Fibroblast of skin of left biceps (primary cell): ENCODE measurements at places on chromosomes 6 and 20.

GRCh38 chr6:168138436-168138835, 59.4 kb upstream of the FRMD1 start:
- no peak for DNase-seq

DNA sequence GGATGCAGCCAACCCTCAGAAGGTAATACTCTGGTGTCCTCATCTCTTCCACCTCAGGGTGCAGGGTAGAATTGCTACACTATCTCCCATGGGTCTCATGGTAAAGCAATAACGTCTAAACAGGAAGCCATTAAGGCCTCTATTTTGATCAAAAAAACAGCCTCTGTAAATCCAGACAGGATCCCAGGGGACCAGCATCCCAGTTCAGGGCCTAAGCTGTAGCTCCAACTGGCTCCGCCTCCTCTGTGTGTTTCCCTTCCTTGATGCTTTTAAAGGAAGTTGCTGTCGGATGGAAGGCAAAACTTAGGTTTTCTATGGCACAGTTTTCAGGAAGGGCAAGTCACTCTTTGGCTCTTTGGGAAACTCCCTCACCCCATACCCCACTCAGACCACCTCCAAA, 222.0 kb downstream of the MAFB start:
- DNase-seq: no peak

GRCh38 chr20:39849664-39850063, 839.4 kb downstream of the MAFB start:
- DNase-seq: peak; percentile 83

DNA sequence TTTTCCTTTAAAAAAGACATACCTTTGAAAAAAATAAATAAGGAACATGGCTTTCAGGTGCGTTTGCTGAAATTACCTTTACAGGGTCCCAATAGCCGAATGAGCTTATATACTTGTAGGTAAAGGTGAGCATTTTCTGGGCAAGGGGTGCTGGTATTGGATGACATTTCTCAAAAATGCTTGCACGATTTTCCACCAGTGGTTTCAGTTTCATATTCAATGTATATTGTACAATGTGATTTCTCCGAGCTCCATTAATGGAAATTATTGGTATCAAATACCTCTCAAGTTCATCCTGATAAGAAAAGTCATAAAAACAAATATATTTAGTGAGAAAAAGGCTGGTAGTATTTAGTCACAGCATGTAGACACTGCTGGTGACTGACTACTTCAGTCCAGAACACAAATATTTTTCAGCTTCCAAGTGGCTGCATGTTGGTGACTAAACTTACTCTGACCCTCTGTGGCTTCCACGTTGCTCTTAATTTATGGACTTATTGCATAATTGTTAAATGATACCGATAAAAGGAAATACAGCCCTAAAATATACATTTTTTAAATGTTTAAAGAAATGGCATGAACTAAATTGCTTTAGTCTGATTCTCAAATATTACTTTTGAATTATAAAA, 32.9 kb upstream of the ZBTB24 start:
- DNase-seq: no peak

- no peak for DNase-seq
Observed at GRCh38 chr6:94362061-94362864, 942.9 kb upstream of the EPHA7 start.

DNA sequence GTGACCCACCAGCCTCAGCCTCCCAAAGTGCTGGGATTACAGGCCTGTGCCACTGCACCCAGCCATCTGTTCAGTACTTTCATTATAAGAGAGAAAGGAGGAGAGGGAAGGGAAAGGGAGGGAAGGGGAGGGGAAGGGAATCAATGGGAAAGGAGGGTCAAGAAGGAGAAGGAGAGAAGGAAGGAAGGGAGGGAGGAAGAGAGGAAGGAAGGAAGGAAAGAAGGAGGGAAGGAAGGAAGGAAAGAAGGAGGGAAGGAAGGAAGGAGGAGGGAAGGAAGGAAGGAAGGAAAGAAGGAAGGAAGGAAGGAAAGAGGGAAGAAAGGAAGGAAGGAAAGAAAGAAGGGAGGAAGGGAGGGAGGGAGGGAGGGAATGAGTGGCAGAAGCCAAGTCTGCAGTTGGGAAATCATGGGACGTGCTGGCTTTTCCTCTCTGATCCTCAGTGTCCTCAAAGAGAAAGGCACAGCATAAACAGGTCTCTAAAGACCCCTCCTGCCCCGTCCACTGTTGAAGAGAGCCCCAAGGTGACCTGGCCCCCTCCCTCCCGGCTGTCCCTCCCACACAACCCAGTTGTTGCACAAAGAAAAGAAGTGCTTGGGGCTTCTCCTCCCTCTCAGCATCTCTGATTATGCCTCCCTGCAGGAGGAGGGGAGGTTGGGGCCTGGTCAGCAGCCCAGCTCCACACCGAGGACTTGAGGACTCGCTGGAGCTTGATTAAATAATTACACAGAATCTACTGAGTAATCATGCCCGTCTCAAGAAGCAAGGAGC, 69.1 kb upstream of the TOP1 start:
- DNase-seq: no peak

- no peak for DNase-seq
Observed at GRCh38 chr20:22288156-22288555, 296.2 kb downstream of the FOXA2 start.

DNA sequence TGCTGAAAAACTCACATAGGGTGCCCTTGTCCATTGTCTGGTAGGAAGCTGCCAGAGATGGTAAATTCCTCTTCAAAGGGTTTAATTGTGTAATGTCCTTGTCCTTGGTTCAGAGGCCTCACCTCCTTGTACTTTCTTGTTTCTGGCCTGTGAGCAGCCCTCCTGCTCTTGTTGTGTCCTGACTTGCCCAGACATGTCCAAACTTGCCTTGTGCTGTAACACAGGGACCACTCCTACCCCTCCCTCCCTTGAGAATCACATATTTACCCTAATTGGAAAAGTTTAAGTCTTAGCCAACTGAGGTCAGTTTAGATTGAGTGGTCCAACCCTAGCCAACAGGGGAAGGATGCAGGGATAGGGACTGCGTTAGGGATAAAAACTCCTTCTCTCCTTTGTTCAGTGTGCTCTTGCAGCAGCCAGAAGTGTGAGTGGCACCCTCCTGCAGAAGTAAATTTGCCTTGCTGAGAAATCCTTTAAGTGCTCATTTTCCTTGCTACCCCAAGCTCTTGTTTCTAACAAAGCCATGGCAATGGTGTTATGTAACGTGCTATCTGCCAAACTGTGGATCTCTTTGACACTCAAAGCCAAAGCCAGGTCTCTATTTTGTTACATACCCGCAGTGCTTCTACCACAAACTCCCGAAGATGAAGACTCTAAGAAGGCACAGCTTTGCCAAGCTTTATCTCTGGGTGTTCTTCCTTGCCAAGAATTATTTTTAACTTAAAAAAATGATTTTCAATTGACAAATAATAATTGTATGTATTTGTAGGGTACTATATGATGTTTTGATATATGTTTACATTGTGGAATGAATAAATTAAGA, 414.5 kb downstream of the ESR1 start:
- DNase-seq: no peak

DNA sequence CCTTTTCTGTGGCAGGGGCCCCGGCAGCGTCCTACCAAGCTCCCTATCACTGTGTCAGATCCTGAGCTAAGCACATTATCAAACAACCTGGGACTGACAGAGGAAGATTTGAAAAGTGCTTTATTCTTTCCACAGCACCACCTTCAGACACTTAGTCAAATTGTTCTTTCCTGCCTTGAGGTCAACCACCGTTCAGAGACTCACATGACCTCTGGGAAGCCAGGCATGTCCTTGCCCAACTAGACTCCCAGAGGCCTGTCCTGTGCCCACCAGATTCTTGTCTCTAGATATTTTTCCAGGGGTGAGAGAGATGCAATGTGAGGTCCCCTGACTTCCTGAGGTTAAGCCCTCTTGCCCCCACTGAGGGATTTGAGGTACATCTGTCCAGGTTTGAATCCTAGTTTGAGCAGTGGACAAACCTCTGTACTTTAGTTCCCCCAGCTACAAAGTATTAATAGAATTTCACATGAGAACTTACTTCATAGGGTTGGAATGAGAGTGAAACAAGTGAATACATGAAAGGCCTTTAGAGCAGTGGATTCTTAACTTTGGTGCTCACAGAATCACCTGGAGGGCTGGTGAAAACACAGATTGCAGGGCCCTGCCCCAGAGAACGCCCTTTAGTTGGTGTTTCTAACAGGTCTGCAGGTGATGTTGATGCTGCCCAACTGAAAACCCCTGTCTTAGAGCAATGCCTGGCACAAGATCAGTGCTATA, 179.8 kb downstream of the CLIC5 start:
- no peak for DNase-seq

DNA sequence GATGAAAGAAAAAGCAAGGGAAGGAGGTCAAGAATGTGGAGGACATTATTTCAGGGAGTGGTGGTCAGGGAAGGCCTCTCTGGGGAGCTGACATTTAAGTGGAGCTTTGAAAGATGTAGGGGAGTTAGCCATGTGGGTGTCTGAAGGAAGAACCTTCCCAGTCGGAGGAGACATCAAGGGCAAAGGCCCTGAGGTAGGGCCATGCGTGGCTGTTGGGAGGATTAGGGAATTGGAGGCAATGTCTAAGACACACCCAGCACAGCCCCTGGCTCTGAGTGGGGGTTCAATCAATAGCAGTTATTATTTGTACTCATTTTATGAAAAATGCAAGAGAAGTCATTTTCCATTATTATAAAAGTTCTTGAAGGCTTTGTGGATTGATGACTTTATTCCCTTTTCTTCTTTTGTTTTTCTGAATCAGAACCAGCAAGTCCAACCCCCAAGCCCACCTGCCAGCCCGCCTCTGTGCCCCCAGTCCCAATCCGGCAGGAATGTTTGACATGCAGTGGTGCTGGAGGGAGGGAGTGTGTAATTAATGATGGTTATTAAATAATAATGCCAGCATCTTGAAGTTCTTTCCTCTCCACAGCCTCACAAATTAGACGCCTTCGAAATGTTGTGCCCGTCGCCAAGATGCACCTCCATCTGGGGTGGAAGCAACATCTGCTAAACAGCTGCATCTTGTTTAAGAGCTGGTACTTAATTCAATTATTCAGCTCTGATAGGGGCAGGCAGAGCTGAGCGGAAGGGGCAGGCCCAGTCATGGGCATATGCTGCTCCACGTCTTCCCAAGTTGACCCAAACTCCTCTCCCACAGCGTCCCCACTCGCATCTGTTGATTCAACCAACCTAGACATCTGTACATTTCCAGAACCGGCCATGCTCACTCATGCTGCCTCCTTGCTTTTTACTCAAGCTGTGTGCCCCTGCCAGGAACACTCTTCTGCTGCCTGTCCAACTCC, 81.3 kb upstream of the SIRPA start:
- no peak for DNase-seq

DNA sequence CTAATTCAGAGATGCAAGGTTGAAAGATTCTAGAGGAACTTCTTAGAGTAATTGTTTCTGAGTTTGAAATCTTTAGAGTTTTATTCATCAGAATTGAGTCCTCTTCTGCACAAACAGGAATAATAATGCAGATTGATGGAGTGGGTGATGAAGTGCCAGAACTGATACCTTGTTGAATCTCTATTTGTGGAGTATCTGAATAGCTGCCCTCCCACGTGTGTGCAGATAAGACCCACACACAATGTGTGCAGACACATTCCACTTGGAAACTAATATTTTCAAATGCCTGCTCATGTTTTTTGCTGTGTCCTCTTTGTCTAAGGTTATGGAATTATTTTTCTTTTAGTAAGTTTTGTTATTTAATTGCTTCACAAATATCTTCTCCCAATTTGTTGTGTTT, 1167.8 kb upstream of the MAP3K7 start:
- DNase-seq: no peak

GRCh38 chr6:120363429-120363828, 970.9 kb downstream of the TBC1D32 start:
- DNase-seq: no peak

DNA sequence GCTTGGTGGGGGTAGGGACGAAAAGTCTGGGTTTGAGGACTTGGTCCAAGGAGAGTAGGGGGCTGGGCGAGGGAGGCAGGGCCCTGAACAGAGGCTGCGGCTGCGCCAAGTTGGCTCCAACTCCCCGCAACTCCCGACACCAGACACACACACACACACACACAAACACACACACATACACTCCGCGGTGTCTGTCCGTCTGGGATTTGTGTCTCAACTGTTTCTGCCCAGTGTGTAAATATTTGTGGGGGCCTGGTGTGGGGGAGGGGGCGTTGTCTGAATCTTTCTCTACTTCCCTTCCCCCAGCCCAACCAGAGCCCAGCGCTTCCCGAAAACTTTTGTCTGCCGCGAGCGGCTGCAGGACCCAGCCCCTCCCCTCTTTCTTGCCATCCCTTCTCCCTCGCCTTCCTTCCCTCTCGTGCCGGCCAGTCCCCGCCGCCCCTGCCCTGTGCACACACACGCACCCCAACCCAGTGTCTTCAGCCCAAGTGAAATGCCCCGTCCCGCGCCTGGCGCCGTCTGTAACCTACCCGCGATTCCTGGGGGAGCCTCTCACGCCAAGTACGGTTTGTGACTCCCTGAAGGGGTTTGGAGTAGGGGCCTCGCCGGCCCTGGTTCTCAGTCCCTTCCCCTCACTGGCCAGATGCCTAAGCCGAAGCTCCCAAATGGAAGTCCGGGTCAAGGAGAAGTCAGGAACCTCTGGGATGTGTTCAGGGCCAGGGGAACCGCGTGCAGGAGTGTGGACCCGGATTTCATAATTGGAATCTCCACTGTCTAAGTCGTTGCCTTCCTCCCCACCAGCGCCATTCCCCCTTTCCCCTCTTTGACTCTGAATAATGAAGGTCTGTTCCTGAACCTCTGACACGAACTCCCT, 904 bp downstream of the MDFI start:
- DNase-seq: peak; percentile 68

DNA sequence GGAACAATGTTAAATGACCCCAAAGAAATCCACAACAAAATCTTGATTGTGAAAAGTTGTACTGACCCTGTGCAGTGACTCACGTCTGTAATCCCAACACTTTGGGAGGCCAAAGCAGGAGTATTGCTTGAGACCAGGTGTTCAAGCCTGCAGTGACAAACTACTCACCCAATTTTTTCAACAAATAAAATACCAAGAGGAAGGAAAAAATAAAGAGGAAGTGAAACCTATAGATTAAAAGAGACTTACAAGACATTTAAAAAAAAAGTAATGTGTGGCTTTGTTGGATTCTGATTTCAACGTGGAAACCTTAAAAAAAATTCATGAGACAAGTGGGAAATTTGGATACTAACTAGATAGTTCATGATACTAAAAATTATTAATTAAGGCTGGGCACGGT, 31.9 kb downstream of the GINS1 start:
- no peak for DNase-seq

- no peak for DNase-seq
Observed at GRCh38 chr6:134512981-134513391, 195.1 kb upstream of the SGK1 start.

- peak; percentile 68 for DNase-seq
Observed at GRCh38 chr6:152146385-152146784, 338.9 kb downstream of the ESR1 start.

DNA sequence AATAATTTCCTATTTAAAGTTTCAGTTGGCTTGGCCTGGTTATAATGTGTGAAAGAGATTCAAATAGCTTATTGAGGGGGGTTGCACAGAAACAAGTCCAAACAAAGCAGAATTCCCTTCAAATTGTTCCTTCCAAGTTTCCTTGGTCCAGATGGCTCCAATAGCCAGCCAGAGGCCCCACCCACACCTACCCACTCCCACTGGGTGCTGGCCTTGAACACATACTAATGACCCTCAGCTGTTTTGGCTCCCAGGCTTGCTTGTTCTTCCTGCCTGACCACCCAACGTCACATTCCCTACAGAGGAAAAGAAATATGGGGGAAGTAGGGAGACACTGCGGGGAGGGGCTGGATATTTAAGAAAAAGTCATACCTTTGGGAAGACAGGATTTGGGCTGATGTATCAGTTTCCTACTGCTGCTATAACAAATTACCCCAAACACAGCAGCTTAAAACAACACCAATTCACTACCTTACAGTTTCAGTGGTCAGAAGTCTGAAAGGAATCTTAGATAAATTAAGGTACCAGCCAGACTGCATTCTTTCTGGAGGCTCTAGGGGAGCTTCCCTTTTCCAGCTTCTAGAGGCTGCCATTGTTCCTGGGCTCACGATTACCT, 95.7 kb downstream of the COL21A1 start:
- no peak for DNase-seq
